ENCODE measurements at places on chromosomes 4 and X.
A peak's percentile ranks its signal among the peaks of the same experiment; 100 is the strongest.

- no peak for DNase-seq
Observed at GRCh38 chrX:47247999-47248320, 15.2 kb downstream of the USP11 start.

DNA sequence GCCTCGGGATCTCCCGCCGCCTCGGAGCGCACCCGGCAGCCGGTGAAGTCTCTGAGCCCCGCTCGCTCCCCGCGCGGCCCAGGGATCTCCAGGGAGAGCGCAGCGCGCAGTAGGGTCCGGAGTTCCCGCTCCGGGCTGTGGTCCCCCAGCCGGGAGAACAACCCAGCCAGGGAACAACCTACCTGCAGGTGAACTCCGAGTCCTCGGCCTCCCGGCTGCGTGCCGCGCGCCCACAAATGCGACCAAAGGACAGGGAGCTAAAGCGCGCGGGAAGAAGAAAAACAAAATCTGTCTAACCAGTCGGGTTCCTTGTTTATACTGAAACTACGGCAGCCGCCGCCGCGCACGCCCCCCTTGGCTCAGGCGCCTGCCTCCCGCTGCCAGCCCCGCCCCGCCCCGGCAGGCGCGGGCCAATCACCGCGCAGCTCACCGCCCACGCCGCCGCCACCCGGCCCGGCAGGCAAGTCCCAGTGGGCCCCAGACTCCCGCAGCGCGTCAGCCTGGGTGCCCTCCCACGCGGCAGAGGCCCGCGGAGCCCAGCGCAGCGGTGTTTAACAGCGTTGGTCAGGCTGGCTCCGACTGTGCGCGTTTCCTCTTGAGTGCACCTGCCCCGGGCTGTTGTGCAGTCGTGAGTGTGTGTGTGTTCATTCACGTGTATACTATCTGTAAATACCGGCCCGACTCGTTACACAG, at the start of gene RASGEF1B:
RASGEF1B (minus strand) TSS at position 320 of the 693 bp plus-strand sequence. CDS start 12,399 bp downstream, outside the sequence.
- DNase-seq, result peak; percentile 94

GRCh38 chr4:139245590-139245989, 34.4 kb downstream of the MGARP start:
- DNase-seq, result no peak

GRCh38 chr4:112411781-112412550, 104.0 kb downstream of the NEUROG2 start:
- no peak for DNase-seq
